Hematopoietic multipotent progenitor cell treated with erythropoietin and hydrocortisone succinate and interleukin-3 and kit ligand, for 15 days (in vitro differentiated cells): ENCODE measurements at places on chromosomes 5 and 9.
A peak's percentile ranks its signal among the peaks of the same experiment; 100 is the strongest.

- DNase-seq, result no peak
These were observed 85.8 kb downstream of the FGF1 start for GRCh38 chr5:142600092-142600491.

DNA sequence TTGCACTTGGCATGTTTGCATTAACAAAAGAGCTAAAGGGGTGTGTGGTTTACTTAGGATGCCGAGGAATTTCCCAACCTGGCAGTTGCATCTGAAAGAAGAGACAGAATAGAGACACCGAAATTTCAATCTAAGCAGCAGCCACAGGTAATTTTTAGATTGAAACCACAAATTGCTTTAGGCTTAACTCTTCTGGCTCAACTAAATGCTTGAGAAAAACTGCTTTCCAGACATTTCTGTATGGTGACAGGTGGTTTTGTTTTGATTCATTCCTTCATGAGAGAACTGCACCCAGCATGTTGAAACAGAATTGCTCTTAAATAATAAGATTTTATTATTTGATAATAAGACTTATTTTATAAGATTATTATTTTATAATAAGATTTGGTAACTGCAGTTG lies 21.5 kb downstream of the SECISBP2 start:
- DNase-seq, result no peak

GRCh38 chr9:115786321-115786720 lies 367.3 kb upstream of the PAPPA start:
- no peak for DNase-seq

GRCh38 chr9:129495620-129496472 lies 125.1 kb downstream of the C9orf50 start:
- DNase-seq, result peak; percentile 46

DNA sequence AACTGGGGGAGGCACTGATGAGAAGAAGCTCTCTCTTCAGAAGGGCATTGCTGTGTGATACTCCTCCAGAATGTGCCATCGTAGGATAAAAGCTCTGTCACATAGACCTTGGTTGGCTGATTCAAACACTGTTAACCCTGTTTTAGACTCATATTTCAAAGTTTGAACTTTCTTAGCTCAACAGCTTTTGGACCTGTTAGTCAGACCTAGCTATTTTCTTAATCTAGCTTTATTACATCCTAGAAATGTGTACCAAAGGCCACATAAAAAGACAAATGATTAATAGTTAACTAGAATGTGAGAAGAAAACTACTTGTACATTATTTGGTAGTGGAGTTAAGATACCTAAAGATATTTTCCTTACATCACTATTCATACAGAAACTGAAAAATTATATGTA lies 4.3 kb downstream of the RHOBTB3 start:
- no peak for DNase-seq
